ENCODE measurements at places on chromosomes 6 and 20.
A peak's percentile ranks its signal among the peaks of the same experiment; 100 is the strongest.

- DNase-seq: no peak
Observed at GRCh38 chr20:31673943-31674463, 36.3 kb downstream of the COX4I2 start.

DNA sequence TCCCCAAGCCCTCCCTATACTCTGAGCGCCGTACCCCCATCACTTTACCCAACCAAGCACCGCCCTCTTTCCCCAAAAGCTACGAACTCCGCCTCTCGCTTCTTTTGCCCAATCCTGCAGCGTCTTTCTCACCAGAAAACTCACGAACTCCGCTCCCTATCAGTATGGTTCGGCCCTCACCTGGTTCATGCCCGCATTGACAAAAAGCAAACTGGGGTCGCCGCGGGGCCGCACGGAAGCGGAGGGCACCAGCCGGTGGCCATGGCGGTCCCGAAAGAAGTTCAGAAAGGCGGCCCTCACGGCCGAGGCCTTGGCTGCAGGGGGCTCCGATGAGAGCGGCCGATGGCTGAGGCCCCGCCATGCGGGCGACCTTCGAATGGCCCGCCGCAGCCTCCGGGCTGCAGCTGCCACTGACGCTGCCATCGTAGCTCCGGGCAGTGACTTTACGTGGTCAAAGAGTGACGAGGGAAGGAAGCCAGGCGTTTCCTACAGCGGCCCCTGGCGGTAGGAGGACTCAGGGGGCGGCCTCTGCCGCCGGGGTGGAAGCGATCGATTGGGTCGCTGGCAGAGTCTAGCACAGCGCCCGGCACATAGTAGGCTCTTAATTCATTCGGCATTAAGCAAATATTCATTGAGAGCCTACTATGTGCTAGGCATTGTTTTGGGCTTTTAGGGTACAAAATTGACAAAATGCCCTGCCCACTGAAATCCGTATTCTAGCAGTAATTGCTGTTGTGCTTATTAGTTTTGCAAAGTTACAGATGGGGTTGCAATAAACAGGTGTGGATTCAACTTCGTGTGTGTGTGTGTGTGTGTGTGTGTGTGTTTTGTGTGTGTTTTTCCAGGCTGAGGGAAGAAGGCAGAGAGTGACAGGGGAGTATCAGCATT is at the start of gene AARS2:
Gene AARS2, minus strand, starts transcription at position 447 of the 888 bp plus-strand sequence. Its CDS starts 24 bp downstream, at position 423.
- DNase-seq: peak; percentile 96

- DNase-seq: no peak
Observed at GRCh38 chr20:58547623-58548475, 32.6 kb upstream of the APCDD1L start.

DNA sequence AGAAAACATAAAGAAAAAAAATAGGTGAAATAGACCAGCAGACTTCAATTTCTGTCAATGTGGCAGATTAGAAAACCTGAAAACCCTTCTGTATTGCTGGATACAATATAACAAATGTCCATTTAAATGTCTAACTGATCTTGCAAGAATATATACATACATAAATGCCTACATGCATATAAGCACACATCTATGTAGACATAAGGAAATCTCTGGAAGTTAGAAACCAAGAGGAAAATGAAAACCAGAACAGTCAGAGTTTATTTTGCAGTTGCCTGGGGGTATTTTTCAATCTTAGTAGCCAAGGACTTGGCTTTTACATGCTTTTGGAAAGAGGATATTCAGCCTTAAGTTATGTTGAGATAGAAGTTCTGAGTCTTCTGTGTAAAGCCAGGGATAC is 184.0 kb downstream of the RPS12 start:
- no peak for DNase-seq

GRCh38 chr6:131216246-131216645 is 81.0 kb downstream of the AKAP7 start:
- no peak for DNase-seq

DNA sequence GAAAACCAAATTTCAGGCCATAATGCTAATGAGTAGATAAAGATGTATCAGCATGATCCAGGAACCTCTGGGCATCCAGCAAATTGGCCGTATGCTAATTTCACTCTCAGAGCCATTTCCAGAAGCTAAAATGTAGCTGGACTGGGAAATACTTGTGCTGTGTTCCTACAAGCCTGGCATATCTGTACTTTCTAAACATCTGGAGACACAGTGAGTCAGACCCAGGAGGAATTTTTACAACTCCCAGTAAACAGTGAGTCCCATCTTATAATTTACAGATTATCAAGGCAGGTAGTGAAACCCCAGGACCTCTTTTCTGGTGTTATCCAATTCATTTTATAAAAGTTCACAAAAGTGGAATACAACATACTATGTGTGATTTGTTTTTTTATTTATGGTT is 683.0 kb upstream of the ADGRB3 start:
- DNase-seq: no peak

DNA sequence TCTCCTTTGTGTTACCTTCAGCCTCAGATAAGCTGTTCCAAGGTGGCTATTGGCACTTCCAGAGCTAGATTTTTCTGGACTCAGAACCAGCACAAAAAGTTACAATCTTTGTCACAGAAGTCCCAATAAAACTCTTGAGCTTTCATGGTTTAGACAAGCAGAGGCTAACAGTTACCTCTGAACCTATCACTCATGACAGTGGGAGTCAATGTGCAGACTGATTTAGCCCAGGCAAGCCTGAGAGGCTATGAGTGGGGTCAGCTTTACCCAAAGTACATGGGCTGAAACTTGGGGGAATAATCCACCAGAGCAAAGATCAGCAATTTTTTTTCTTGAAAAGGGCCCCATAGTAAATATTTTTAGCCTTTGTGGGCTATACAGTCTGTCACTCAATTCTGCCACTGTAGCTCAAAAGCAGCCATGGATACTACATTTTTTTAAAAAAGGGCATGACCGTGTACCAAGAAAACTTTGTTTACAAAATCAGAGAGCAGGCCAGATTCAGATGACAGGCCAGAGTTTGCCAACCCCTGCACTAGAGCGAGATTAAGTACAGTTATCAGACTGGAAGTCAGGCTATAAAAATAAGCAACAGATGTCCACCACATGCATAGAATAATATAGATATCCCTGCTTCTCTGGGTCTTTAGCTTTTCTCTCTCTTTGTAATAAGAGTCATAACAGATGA is 20.0 kb downstream of the CCN2 start:
- DNase-seq: no peak

DNA sequence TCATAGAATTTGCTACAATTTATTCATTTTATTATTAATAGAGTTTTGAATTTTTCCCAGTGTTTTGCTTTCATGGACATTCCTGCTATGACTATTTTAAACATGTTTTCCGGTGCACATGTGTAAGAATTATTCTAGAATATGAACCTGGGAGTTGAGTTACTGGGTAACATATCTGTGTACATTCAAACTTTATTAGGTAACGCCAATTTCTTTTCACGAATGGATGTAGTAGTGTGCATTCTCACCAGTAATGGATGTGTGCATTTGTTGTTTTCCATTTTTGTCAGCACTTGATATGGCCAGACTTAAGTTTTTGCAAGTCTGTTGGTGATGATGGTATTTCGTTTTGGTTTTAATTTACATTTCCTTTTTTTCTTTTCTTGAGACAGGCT is 118.8 kb downstream of the CDKAL1 start:
- no peak for DNase-seq

- DNase-seq: no peak
Observed at GRCh38 chr20:62239278-62239879, 1.1 kb downstream of the OSBPL2 start.

DNA sequence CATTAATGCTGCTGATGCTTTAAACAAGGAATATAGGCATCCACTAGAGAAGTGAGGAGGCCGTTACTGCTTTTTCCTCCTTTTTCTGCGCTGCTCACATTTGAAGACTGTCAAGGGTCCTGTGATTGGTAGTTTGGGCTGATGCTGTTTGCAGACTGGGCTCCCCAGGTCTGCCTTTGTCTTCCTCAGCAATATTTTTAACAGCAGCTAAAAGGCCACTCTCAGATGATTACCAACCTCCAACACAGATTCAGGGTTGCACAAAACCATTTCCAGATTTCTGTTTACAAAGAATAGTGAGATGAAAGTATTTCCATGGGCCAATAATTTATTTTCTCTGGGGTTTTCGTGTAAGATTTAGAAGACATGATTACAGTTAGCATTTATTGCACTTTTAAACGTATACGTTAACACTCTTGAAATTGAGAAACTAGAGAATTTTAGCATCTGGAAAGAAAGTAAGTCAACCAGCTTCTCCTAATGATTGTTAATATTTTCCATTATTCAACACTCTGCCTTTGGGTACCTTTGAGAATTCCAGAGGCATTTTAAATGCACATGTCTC is 475.3 kb upstream of the SOX4 start:
- no peak for DNase-seq

DNA sequence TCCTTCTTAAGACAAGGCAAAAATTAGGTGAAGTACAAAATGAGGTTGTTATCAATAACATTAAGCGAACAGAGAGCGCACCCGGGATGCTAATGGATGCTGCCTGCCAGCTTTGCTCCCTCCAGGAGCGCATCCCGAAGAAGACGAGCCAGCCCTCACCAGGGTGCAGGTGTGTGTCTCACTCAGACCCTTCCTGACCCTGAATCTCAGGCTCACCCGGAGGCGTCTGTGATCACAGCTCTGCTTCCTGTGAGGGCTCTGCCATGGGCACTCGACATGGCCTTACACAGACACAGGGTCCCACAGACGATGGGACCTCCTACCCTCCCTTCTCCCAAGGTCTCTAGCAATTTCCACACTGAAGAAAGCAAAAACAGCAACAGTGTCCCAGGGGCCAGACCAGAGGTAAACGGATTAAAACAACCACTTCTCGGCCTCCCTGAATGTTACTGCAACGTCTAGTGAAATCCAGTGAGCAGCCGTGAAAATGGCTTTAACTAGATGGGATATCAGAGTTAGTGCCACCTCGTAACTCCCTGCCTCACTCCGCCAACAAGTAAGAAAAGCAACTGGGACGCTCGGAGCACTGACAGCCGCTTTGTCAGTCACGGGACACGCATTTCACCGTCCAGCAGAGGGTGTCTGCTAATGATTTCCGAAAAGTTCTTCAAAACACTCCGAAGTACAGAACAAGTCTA is 11.7 kb downstream of the ZBTB46 start:
- DNase-seq: no peak

DNA sequence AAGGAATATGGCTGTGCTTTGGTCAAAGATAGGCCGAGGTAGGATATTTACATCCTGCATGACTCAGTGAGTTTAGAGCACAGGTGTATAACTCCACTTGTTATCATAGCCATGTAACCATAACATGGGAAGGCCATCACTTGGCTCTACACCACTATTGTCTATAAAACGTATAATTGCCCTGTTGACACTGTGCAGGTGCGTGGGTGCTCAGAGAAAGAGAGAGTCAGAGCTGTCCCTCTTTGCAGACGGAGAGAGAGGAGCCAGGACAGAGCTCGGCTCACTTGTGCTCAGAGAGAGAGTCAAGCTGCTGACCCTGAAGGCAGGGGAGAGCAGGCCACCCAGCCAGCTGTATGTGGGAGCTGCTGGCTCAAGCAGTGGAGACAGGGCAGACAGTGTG is 46.0 kb downstream of the OR2B6 start:
- DNase-seq: no peak

DNA sequence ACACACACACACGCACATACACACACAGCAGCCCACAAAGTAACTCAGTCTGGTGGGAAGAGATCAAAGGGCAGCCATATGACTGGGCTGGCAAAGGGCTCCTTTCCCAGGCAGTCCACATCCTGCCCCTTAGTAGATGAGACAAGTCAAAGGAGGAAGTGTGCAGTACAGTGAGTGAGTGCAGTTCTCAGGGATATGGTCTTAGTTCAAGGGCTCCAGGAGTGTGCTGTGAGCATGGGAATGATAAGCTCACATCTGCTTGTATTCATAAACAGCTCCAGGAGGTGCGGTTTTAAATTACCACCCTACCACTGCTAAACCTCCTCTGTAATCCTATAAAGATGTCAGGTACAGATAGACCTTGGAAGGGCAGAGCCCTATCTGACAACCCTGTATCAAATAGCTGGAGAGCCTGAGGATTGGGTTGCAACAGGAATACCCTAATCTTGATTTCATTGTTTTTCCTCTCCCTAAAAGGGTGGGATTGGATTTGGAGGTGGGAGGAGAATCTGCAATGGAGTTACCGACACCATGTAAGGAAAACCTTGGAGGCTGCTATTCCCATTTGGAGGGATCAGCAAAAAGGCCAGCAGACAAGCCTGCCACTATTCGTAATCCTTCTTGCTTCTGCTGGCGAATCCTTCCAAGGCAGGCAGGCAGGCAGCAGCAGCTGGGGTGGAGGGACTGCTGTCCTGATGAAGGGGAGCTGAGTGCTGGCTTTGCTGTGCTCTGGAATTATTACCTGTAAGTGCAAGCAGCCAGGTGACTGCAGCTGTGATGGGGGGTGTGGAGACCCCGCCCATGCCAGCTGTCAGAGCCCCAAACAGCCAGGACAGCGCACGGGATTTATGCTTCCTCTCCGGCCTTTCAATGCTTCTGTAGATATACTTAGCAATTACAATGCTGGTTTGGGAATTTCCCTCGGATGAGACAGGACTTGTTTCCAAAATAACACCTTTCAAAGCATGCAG is 342.7 kb downstream of the PRL start:
- no peak for DNase-seq

DNA sequence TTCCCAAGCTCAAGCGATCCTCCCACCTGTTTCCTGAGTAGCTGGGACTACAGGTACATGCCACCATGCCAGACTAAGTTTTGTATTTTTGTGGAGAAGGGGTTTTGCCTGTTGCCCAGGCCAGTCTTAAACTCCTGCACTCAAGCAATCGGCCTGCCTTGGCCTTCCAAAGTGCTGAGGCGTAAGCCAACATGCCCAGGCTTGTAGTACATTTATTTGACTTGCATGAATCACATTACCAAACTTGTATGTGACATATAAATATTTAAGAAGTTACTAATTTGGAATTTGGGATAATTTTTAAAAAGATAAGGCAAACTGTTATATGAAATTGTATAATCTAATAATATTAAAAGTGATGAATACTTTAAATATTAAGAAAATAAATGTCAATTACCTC is 157.6 kb downstream of the MCHR2 start:
- no peak for DNase-seq

DNA sequence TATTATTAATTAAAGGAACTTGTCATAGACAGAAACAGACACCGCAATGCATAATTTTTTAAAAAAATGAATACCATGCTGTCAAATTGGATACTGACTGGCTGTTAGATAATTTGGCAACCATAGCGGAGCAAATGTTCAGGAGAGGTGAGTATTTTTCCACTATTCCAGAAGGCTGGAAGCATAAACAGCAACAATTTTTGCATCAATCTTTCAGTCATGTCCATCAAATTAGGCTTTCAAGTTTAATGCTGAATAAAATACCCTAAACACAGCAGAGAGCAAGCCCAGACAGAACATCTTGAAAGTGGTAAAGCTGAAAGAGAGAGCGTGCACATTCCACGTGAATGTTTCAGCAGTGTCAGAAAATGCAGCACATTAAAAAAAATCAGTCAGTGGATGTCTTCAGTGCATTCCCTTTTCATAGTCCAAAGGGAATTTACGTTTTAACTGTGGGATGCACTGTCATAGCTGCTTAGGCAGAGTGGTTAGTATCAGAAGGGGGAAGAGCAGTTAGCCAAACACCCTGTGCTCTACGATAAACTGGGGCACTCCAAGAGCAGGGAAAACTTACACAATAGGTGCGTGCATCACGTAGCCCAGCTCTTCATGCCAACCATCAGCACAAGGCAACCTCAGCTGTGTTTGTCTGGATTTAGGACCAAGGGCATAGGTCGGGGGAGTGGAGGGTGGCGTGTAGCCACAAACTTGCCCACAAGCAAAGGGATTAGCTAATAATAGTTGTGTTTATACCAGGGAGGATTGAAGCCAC is 116.2 kb upstream of the STMND1 start:
- no peak for DNase-seq

Measured in stimulated activated CD4-positive, alpha-beta T cell treated with anti-CD3 and anti-CD28 coated beads, Interleukin-1b, Interleukin-23, amount 100 ng/mL, for 1 hour (primary cell).